ENCODE measurements at places on chromosomes 3 and 15.

GRCh38 chr3:104040896-104041295 is 1325.8 kb upstream of the ALCAM start:
- DNase-seq: no peak

- no peak for DNase-seq
Measured at GRCh38 chr3:85003479-85003878, 44.7 kb downstream of the CADM2 start.

DNA sequence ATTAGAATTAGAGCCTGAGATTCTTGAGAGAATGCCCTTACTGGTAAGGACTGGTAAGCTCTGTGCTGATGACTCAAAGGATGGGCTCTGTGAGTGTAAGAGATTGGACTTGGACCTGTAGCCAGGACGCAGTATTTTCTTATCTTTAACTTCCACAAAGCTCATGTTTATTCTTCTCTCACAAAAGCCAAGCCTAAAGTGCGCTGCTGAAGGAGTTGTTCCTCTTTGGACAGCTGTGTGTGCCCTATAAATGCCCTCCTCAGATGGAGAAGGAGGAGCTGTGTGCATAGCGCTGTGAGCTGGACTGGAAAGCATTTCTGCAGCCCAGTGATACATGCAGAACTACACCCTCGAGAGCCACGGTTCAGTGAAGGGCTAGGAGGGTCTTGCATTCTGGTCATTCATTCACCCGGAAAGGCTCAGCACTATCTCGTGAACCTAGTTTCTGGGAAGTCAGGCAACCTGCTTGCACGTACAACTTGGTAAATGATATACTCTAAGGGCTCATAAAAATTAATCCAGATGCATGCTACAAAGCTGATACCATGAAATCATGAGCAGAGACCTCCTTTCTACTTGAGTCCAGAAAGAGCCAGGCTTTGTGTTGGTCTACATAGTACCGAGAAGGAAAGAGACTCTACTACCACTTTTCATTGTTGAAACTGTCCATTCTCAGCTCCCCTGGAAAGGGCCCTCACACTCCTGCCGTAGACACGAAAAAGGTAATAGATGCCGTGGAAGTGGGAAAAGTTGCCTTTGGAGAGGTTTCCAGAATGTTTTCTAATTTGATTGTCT is 103.0 kb upstream of the TBL1XR1 start:
- DNase-seq: no peak

GRCh38 chr3:46897829-46898320 is 20.4 kb downstream of the PTH1R start:
- DNase-seq: no peak

GRCh38 chr15:92268900-92269299 is 124.8 kb upstream of the ST8SIA2 start:
- DNase-seq: no peak

DNA sequence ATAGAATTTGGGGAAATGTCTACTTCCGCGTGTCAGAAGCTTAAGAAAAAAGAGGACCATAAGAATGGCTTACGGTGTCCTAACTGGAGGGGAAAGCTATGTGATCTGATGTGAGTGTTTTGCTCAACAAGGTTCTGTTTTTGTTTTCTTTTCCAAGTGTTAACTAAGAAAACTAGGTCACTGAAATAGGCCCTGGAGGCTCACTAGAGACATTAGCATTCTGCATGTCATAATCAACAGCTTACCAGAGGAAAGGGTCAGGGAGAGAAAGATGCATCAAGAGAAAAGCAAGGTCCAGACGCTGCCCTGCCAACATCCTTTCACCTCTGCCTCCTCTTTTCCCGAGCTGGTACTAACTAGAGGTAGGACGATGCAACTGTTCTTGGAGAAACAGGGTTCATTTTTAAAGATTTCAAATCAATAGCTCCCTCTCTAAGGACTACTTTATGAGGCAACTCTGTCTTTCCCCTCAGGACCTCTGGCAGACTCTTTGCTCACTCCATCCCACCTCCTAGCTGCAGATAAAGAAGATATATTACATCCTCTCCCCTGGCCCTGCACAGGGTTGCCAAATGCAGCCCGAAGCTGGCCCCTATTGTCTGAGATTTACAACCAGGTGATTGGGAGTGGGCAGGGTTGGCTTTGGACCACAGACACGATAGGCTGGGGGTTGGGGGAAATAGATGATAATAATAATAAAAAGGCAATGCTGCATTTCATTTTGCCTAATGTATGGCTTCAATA is 209.9 kb upstream of the SLC2A2 start:
- DNase-seq: no peak

DNA sequence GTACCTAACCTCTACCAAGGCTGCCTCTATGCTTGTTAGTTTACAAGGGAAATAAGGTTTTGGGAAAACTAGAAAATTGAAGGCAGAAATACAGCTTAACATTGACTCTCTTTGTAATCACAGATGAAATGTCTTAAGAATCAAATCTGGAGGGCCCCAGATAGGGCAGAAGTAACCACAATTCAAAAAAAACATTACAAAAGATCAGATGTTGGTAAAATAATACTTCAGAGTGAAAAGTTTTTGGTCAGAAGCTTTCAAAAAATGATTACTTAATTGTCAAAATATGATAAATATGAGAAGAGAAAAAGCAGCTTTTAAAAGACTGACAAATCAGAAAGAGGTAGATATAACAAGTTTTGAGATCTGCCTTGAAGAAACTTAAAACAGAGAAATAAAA is 425.1 kb upstream of the NECTIN3 start:
- DNase-seq: no peak

GRCh38 chr15:66215811-66216210 is 37.7 kb downstream of the MEGF11 start:
- DNase-seq: no peak

DNA sequence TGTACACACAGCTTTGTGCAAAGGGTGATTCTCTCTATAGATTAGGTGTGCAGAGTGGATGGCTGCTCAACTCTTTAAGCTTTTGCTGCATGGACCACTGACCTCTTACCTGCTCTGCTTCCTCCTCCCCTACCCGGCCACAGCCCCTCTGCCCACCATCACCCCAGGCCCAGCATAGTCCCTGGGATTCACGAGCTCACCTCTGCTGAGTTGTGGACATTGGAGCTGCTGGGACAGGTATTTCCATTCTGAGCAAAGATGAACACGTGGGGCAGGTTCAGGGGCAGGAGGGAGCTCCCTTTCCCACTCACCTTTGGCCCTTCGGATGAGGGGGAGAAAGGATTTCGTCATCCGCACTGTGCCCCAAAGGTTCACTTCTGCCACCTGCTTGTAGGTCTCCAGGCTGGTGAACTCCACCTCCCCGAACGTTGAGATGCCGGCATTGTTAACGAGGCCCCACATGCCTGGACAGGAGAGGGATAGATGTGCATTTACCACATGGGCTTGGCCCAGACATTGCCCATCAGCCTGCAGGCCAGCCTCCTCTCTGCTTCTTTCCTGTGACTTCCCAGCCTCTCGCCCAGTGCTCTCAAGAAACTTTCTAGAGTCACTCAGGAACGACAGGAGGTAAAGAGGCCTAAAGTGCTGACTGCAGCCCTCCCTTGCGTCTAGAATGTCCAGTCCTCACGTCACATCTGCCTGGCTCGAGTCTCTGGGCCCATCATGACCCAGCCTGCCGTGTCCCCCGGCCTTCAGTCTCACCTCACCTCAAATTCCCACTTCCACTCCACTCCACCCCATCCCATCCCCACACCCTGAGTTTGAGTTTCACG is 41.6 kb downstream of the BDH1 start:
- no peak for DNase-seq

DNA sequence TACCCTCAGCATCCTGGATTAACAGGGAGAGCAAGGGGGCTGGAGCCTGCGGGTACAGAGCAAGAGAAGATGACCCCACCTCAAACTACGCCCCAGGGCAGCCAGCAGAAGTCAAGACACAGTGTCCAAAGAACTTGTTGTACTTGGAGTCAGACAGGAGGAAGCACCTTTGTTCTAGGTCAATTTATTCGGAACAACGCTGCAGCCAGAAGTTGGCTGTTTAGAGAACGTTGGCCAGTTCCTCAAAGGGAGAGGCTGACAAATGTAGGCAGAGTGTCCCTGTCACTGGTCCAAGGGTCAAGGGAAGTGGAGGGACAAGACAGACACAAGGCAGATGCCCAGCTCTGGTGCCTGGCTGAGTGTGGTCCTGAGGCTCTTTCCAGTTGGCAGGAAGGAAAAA is 32.1 kb upstream of the PIAS1 start:
- no peak for DNase-seq

DNA sequence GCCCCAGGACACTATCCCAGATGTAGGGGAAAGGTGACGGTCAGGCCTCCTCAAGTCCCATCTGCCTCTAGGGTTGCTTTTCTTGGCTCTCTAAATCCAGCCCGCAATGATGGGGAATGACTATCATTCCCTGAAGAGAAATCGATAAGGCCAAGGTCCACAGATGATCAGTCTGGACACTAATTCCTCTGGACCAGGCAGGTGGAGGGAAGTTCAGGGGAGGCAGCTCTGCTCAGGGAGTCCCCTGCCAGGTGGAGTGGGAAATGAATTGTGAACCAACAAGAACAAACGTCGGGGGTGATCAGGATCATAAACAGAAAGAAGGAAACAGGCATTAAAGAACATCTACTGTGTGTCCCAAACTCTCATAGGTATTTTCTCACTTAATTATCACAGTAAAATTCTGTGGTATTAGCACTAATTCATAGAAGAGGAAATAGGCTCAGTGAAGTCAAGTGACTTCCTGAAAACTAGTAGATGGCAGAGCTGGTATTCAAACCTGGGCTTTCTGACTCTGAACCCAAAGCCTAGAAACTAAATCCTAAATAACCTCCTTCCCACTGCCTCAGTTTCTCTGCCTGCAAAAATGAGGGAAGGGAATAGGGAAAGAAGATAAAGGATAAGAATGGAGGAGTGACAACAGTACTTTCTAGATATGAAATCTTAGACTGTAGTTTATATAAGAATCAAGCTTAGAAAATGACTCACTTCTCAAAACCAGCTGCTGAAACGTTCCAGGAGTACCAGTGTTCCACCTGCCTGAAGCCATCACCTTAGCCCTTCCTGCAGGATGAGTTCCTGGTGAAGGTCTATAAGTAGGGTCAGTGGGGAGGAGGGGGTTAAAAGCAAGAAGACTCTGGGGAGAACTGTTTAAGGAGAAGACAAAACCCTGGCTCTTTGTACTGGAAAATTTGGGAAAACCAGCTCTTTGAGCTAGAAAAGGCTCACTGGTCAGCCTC is 7.5 kb downstream of the BMF start:
- DNase-seq: no peak

DNA sequence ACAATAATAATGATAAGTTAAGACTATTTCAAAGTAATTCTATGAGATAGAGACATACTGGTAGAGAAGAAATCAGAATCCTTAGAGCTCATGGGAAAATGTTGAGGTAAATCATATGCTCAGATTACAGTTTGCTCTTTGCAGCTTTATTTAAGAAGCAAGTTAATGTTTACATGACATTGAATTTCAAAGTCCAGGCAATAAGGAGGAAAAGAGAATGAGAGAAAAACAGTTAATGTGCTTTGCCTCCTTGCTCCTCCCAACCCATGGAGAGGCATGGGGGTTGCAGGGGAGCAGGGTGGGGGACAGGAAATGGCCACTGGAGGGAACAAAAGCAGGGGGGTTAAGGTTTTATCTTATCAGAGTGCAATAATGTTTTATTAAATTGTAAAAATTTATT is 42.2 kb upstream of the ZBTB38 start:
- DNase-seq: no peak

GRCh38 chr15:63893866-63894661 is 60.3 kb upstream of the HERC1 start:
- no peak for DNase-seq

- no peak for DNase-seq
Measured at GRCh38 chr15:61318301-61318700, 89.2 kb upstream of the RORA start.

- DNase-seq: no peak
Measured at GRCh38 chr15:83747050-83747717, 93.3 kb downstream of the ADAMTSL3 start.

- no peak for DNase-seq
Measured at GRCh38 chr15:81947548-81947947, 98.3 kb downstream of the MEX3B start.

GRCh38 chr3:71616571-71617021 is 33.1 kb upstream of the FOXP1 start:
- no peak for DNase-seq

DNA sequence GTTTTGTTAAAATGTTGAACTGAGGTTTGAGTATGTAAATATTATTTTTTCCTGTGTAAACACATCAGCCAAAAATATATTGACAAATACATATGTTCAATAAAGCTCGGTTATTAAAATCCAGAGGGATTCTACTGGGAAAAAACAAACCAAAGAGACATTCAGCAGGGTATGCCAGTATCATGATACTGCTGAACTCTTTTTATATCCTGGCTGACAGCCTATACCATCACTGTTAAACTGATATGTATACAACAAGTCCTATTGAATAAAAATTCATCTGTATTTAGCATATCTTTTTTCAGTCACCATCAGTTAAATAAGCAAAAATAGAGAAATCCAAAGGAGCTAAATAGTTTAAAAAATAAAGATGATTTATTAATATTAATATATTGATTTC is 71.6 kb upstream of the NEO1 start:
- DNase-seq: no peak

DNA sequence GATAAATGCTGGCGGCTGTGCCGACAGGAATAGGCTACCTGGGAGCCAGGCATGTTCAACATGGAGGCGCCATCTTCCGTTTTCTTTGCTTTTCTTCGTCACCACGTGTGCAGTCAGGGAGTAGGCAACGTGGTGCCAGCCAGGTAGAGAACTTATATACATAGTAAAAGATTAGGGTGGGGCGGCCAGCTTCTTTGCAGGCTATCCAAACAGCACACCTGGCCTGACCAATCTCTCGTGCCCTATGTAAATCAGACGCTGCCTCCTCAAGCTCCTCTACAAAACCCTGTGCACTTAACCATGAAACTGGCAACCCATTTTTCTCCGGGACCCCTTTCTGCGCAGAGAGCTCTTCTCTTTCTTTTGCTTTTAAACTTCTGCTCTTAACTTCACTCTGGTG is 28.6 kb upstream of the OR5K4 start:
- no peak for DNase-seq

- DNase-seq: peak; percentile 58
Measured at GRCh38 chr15:63436872-63437375, 55.3 kb upstream of the CA12 start.

Measured in stimulated activated CD8-positive, alpha-beta memory T cell treated with anti-CD3 and anti-CD28 coated beads, Interleukin-4, amount 100 ng/mL, for 1 hour (primary cell).